HL-60 (cell line): ENCODE measurements at places on chromosomes 11 and 22.

GRCh38 chr11:76302996-76303395 is 77.9 kb downstream of the THAP12 start:
- DNase-seq = no peak

GRCh38 chr11:130431801-130432200 is 3.4 kb upstream of the ADAMTS8 start:
- DNase-seq = no peak

DNA sequence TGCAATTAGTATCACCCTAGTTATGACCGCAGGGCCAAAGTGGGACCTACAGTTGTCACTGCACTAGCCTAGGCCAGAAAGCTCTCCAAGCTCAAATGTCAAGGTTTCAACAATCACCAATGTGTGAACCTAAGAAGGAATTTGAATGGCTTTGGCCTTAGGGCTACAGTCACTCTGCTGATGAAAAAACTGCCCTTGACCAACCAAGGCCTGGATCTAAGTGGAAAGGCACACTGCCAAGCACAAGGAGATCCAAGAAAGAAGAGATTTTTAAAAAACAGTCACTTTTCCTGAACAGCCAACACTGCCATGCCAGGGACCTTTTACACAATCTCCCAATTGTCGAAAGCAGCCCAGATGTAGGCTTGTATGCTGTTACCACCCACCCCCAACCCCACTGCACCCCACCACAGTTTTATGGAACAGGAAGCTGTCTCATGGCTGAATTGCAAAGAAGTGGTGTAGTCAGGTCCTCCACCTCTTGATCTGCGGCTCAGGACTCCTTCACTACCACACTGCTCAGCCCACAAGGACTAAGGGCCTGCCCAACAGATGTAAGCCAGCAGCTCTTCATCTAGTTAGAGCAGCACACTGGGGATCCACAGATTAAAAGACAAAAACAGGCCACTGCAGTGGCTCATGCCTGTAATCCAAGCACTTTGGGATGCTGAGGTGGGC is 32.9 kb downstream of the SMCO4 start:
- no peak for DNase-seq

DNA sequence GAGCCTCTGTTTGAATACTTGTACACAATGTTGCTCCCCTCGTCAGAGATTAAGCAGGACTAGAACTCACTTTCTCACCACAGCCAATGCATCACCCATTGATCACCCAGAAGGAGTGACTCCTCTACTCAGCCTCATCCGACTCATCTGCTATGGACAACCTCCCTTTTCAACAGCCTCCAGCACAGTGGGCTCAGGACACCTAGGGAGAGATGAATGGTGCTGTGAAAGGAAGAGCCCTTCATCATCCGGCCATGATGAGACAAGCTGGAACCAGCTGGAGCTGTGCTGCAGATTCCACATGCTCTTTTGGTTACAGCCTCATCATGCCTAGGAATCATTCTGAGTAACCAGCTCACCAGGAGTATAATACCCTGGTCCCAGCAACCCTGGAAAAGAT is 15.5 kb downstream of the C11orf91 start:
- no peak for DNase-seq

DNA sequence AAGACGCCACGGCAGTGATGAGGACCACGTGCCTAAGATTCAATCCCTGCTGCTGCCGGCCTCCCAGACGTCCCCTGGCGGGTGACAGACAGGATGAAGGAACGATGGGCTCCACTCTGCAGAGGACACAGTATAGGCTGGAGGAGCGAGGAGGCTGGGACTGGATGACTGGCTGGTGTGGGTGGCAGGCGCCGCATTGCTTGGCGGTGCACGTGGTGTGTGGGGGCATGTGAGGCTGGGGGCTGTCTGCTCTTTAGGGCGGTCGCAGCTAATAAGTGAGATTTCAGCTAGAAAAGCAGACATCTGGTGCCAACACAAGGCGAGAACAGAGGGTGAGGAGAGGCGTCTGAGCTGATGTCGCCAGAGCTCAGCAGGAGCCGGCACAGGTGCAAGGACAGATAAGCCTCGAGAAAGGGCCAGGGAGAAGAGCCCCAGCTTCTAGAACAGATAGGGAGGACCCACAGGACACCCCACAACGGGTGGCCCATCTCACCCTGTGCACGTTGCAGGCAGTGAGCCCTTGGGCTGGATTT is 33.2 kb downstream of the TSPAN4 start:
- DNase-seq = no peak
